ENCODE measurements at places on chromosomes 4 and X. TPM values are rescaled to one million over a fixed set of nuclear protein-coding genes. Genes with fewer than 3 reads are reported as not detected.
A peak's percentile ranks its signal among the peaks of the same experiment; 100 is the strongest.

- no peak for DNase-seq
These were observed 786 bp upstream of the ZFX start for GRCh38 chrX:24148535-24149350.

DNA sequence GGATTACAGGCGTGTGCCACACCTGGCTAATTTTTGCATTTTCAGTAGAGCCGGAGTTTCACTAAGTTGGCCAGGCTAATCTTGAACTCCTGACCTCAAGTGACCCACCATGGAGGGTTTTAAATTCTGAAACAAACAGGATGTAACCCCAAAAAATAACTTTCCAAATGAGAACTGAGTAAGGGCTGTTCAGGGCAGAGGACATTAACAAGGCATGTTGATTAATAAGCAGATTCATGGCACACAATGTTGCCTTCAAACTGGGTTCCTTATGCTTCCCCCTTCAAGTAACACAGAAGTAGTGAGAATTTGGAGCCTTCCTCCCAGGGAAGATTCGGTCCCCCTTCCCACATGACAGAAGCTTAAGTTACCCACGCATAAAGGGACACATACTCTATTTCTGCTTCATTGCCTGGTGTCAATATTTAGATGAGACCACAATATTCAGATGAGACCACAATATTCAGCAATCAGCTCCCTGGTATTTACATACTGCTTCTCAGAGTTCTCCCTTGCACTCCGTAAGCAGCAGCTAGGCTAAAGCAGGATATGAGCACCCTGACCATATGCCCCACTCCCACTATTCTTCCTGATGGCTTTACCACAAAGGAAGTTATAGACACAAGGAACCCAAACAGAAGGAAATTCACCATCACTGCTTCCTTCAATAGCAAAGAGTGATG is 21.4 kb downstream of the GRSF1 start:
- no peak for DNase-seq

DNA sequence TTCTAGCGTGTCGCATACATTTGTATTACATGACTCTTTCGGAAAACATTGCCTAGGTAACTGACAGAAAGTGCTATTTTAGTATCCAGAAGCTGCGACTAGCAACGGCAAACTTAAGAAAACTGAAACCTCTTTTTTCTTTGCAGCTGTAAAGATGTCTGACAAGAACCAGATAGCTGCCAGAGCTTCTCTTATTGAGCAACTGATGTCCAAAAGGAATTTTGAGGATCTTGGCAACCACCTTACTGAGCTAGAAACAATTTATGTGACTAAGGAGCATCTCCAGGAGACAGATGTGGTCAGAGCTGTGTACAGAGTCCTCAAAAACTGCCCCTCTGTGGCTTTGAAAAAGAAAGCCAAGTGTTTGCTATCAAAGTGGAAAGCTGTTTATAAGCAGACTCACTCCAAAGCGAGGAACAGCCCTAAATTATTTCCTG is 9.4 kb downstream of the TCEANC start:
- DNase-seq = no peak

DNA sequence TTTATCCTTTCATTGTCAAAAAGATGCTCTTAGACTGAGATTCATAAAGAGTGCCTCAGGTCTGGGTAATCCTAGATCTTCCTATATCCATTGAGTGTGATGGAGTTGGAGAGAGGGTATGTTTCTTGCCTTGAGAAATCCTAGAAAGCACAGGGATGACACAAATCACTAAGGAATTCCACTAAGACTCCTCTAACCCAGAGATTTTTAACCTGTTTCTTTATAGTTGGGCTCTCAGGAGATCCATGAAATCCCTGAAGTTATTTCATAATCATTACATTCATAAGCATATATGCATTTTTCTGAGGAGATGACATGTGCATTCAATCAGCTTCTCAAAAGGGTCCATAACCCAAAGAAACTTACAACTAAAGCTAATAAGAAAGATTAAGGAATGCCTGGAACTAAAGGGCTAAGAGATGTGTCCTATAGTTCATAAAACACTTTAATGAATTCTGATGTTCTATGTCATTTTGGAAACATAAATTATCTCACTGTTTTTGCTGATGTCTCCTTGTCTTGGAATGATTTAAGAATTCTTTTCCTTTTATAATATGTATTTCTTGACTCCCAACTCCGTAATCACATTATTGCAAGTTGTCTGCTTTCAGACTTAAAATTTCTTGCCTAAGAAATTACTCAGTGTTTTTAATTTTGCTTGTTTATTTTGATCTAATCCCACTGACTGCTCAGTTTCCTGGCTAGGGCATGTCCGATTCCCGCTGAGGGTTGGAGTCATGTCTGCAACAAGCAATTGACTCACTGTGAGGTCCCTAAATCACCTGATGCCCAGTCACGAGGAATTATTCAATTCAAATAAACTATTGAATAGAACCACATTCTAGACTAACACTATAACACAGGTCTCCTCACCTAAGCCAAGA is 2.8 kb upstream of the AMTN start:
- no peak for DNase-seq

DNA sequence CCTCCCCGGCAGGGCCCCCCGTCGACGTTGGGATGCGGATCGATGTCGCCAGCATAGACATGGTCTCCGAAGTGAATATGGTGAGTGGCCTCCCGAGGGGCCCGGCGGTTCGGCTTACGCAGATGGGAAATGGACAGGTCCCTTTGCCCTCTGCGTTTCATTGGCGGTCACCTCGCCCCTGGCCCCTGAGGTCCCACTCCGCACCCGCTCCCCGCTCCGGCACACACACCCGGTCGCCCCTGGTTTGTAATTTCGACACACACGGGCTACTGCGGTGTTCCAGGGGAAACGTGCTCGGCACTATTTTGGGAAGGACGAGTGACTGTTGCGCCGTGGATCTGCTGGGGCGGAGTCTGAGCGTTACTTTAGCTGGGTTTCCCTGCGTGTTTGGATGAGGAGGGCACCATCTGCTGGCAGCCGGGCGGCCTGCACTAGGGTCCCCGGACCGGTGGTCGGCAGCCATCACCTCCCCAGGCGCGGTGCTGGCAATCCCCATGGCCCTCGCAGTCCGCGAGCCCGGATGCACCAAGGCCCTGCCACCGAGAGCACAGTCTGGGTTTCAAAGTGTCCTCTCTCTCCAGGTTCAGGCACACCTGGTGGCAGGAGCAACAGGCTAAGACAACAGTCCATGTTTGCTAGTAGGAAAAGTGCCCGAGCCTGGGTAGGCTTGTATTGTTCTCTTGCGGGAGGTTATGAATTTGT is 1.2 kb downstream of the GABRB1 start:
- DNase-seq = peak; percentile 59

GRCh38 chr4:37726666-37727065 is 40.5 kb upstream of the RELL1 start:
- DNase-seq = no peak

- no peak for DNase-seq
These were observed 7.0 kb downstream of the ATP8A1 start for GRCh38 chr4:42649870-42650269.

DNA sequence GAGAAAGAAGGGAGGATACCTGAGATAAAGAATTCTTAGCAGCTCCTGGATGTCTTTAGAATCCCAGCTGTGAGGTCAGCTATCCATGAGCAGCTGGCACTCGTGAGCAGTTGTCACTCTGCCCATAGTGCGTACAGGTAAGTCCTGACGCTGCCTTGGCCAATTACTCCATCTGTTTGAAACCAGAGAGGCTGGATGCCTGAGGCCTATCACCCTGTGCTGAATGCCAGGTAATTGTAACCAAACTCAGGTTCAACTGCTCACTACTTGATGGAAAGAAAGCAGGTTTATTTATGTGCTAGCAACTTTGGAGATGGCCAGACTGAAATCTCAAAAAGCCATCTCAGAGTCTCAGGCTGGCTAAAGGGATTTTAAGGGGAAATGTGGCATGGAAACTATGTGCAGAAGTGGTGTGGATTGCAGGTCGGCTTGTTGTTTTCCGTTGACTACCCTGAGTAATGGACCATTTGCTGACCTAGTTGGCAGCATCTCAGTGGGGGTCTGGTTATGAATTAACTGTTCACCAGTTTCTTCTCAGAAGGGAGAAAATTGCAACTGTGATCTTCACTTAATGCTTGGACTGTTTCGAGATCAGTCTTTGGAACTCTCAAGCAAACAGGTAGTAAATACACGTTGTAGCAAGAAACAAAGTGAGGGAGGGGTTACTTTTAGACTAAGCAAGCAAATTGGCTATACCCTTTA is 1614.0 kb upstream of the PCDH10 start:
- DNase-seq = no peak

Gene GAB1
- 279 TPM for total RNA-seq

All from sciatic nerve (tissue), 2 donors.